ENCODE measurements at places on chromosomes 4 and X. TPM values are rescaled to one million over a fixed set of nuclear protein-coding genes. Genes with fewer than 3 reads are reported as not detected.

The ADH4 gene
- not detected for total RNA-seq

The GAGE12G gene
- not detected for total RNA-seq

The DIPK2B gene
- total RNA-seq: not detected

The EPHA5 gene
- not detected for total RNA-seq

The GYG2 gene
- total RNA-seq: 1.7 TPM

The MAML3 gene
- 15.2 TPM for total RNA-seq

The CTBP1 gene
- 153 TPM for total RNA-seq

The SLC4A4 gene
- total RNA-seq: 0.44 TPM

The NLGN4X gene
- total RNA-seq: 0.31 TPM

The NKAP gene
- total RNA-seq: 15.7 TPM

The GRIA3 gene
- not detected for total RNA-seq

The HTRA3 gene
- 14.1 TPM for total RNA-seq

The ATP8A1 gene
- total RNA-seq: not detected

The MUC7 gene
- total RNA-seq: not detected

The TRIM61 gene
- 0.61 TPM for total RNA-seq

The CXCL1 gene
- 0.33 TPM for total RNA-seq

The PHEX gene
- total RNA-seq: 3.5 TPM

The AFF2 gene
- not detected for total RNA-seq

The NIPAL1 gene
- total RNA-seq: 7.0 TPM

The EPGN gene
- total RNA-seq: 4.5 TPM

The FABP2 gene
- not detected for total RNA-seq

The MAGEC2 gene
- total RNA-seq: not detected

The TMEM156 gene
- 29.3 TPM for total RNA-seq

Data from PC-9 (cell line).